ENCODE measurements at places on chromosomes 5 and 9. TPM values are rescaled to one million over a fixed set of nuclear protein-coding genes. Genes with fewer than 3 reads are reported as not detected.

GRCh38 chr9:88418715-88419540 lies 30.7 kb downstream of the SPIN1 start:
- no peak for DNase-seq

- DNase-seq, result no peak
Observed at GRCh38 chr5:25459082-25459481, 814.3 kb upstream of the CDH10 start.

GRCh38 chr5:176846335-176847140 lies 36.2 kb downstream of the UNC5A start:
- no peak for DNase-seq

The SHROOM1 gene
- total RNA-seq, result 9.8 TPM

GRCh38 chr5:169415948-169416347 lies 115.0 kb upstream of the SLIT3 start:
- DNase-seq, result no peak

DNA sequence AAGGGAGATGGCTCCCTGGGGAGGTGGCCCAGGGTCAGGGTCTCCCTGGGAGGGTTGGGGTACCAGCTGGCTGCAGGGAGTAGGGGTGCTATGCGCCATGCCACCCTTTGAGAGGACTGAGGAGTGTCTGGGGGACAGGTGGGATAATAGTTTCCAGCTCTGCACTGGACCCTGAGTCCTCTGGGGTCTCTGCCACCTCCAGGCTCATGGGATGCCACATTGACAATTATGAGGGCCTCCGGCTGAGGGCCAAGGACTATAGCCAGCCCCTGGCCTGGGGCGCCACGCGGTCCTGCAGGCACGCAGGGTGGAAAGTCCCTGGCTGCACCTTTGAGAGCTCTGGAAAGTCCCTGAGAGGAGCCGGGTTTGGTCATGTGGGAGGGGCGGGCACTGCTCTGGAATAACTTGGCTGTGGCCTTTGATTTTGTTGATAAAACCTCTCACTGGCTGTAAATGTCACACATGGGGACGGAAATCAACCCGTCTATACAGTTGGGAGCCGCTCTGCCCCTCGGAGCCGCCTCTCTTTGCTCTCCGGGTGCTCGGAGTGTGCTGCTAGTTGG lies 16.0 kb downstream of the TRAF2 start:
- peak; percentile 69 for DNase-seq

DNA sequence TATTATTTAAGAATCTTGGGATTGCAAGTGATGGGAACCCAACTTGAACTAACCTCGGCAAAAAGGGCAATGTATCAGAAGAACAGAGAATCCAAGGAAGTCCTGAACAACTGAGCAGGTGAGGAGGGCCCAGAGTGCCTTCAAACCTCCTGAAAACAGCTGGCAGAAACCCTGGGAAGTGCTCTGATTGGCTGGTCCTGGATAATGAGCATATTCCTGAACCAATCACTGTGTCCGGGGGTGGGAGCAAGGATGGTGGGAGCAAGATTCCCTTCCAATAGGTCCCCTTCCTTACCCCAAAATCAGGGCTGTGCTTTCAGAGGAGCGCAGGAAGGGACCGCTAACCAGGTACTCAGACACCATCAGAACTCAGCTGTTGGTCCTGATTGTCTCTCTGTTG lies 31.9 kb upstream of the TBC1D2 start:
- DNase-seq, result no peak

GRCh38 chr5:67203701-67204074 lies 7.1 kb upstream of the CD180 start:
- no peak for DNase-seq

DNA sequence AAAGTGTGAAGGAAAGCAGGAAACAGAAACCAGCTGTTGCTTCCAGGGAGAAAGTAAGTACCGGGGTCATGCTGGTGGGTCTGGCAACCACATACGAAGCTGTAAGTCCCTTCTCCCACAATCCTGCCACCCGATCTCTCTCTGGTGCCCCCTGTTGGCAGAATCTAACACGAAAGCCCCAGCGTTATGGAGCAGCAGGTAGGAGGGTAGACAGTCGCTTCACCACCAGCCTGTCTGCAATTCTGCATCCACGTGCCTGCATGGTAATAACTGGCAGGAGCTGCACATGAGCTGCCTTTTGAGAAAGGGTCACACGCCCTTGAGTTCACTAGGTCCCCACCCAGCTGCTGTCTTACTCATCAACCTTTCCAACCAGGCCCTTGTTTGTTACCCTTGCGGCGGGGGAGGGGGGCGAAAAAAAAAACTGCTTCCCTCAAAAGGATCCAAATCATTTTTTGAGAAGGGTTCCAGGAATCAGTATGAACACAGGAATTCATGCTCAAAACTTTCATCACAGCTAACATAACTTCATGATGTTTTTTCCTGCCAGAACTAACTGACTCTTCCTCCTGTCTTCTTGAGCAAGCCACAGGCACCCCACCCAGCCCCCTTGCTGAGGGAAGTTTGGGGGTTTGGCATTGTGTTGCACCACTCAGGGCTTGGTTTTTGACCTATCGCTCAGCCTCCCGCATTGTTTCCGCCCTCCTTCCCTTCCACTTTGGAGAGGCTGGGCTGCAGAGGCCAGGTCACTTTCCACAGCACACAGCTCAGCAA lies 19.6 kb upstream of the TMEM252 start:
- no peak for DNase-seq

- no peak for DNase-seq
Observed at GRCh38 chr5:63953217-63953616, 9.0 kb downstream of the HTR1A start.

DNA sequence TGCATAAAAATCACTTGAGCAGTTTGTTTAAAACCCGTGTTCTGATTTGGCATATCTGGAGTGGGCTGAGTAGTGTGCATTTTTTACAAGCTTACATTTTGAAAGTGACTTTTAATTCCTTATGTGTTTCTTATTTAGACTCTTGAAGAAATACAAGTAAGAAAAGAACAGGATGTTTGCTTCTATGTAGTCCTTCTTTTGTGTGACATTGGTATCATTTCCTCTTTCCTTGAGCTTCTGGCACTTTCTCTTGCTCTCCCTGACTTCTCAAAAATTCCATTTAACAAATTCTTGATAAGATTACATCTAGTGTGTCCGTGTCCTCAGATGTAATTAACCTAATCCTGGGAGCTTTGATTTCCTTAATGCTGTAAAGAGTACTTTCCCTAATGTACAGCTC lies 12.5 kb downstream of the GARNL3 start:
- no peak for DNase-seq

- DNase-seq, result no peak
Observed at GRCh38 chr9:126550891-126551351, 62.8 kb upstream of the LMX1B start.

The RAB3C gene
- total RNA-seq, result not detected

The CDKN2B gene
- 28.3 TPM for total RNA-seq

DNA sequence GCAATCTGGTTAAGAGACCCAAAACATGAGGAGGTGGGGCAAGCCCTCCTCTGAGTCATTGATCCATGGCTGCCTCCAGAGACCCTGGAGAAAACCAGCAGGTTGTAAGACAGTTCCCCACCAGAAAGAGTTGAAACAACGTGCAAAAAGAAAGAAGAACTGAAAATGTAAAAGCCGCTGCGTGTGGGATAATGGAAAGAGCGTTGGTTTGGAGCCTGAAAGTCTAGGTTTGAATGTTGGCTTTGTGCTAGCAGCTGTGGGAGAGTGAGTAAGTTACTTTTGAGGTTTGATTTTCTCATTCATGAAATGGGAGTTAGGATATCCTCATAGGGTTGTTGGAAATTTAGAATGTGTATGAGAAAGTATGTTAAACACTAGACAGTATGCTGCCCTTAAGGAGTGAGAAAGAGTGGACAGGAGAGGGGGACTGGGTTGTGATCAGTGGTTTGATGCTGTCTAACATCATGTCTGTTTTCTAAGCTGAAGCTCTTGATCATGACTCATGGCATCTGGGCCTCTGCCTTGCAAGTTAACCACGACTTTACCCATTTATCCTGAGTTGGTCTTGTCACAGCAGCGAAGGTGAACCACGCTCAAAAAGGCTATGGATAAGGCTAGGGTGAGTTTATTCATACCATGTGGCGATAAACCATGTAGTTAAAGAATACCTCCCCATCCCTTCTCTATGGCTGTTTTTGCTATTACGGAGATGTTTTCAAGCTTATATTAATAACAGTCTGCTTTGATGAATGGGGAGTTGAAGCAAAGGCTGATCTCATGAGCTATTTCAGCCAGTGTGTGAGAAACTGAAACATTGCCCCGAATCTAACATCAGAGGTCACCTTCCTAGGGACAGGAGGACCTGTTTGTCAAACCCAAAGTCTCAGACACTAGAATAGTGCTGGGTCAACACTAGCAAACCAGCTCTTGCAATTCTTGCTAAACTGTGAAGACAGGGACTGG lies 41.3 kb downstream of the ZNF366 start:
- peak; percentile 47 for DNase-seq

GRCh38 chr9:76181781-76182180 lies 212.4 kb downstream of the RFK start:
- no peak for DNase-seq

DNA sequence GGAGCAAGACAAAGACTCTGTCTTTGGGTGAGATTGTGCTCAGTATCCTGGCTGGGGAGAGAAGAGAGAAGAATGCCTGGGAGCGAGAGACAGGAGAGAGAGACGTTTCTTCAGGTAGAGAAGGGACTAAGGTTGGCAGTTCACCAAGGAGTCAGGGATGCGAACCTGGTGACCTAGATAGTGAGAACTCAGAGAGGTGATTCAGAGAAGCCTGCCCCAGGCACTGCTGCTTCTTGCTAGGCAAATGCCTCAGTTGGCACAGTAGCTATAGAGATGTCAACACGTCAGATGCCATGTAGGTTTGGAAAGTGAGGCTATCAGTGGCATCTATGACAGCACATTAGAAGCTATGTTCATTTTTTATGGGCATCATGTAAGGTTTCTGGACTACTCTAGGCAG lies 231.6 kb upstream of the VLDLR start:
- DNase-seq, result no peak

DNA sequence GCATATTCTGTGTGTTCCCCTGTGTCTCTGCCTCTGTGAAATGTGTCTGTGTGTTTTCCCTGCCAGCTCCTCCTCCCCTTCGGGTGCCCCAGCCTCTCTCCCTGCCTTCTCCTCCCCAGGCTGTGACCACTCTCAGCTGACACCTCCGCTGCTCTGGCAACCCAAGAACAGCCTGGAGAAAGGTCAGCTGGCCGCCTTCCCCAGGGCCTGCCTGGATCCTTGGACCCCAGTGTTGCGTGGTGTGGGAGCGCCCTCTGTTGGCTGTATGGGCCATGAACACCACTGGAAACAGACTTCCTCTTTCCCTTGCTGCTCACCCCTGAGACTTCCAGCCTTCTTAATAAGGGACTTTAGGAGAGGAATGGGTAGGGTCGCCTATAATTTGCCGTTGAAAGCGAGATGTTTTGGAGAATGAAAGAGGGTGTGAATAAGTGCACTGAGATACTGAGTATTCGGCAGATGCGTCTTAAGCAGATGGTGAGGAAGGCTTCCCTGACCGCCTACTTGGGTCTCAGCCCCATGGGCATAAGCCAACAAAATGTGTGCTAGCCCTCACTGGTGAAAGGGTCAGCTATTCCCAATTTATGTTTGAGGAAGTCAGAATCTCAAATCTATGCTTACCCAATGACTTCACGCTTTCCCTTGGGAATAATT lies 114.9 kb upstream of the TRIM32 start:
- DNase-seq, result no peak

- no peak for DNase-seq
Observed at GRCh38 chr9:16223074-16223871, 647.2 kb downstream of the BNC2 start.

All from kidney epithelial cell (primary cell).